Stimulated activated CD4-positive, alpha-beta T cell treated with anti-CD3 and anti-CD28 coated beads, Interleukin-1b, Interleukin-23, amount 100 ng/mL, for 1 hour (primary cell): ENCODE measurements at places on chromosomes 5 and 9.

DNA sequence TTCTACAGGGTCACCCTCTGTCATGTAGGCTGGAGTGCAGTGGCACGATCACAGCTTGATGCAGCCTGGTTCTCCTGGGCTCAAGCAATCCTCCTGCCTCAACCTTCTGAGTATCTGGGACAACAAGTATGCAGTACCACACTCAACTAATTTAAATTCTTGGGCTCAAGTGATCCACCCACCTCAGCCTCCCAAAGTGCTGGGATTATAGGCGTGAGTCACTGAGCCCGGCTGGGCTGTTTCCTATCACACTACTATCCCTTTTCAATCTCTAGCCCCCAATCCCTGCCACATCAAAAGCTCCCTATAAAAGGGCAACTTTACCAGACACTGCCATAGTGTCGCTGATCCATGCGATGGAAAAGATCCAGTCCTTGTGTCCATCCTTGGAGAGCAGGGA lies 20.4 kb downstream of the DCAF12 start:
- DNase-seq, result no peak

GRCh38 chr9:107034831-107035230 lies 171.9 kb downstream of the ZNF462 start:
- no peak for DNase-seq

DNA sequence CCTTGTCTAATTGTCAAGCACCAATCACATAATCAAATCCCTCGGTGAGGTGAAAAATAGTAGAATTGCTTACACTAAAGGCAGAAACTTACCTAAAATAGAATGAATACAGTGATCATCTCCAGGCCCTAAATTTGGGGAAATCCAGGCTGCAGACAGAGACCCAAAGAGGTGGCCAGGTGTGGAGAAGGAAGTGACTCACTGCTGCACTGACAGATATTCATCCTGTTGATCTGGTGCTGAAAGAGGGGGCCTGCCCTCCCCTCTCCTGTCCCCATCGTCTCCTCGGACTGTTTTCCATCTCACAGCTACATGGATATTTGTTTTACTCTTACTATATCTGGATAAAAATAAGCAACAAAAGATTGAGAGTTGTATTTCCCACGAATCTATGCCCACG lies 15.9 kb downstream of the OR2Y1 start:
- no peak for DNase-seq

DNA sequence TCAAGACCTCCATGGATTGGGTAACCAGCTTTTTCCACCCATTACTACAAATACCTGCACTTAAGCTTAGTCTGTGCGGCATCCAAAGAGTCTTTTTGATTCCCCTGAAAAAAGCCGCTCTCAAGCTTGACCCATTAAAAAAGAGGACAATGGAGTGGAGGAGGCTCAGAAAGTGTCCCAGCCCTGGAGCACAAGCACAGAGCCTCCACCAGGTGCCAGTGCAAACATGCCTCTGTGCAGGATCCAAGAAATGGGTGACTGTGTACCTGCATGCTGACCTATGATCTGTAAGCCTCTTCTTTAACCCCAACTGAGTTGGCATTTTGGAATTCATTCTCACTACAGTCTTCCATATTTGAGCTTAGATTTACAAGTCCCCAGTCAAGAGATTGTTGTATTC lies 168.3 kb upstream of the TLE4 start:
- no peak for DNase-seq

DNA sequence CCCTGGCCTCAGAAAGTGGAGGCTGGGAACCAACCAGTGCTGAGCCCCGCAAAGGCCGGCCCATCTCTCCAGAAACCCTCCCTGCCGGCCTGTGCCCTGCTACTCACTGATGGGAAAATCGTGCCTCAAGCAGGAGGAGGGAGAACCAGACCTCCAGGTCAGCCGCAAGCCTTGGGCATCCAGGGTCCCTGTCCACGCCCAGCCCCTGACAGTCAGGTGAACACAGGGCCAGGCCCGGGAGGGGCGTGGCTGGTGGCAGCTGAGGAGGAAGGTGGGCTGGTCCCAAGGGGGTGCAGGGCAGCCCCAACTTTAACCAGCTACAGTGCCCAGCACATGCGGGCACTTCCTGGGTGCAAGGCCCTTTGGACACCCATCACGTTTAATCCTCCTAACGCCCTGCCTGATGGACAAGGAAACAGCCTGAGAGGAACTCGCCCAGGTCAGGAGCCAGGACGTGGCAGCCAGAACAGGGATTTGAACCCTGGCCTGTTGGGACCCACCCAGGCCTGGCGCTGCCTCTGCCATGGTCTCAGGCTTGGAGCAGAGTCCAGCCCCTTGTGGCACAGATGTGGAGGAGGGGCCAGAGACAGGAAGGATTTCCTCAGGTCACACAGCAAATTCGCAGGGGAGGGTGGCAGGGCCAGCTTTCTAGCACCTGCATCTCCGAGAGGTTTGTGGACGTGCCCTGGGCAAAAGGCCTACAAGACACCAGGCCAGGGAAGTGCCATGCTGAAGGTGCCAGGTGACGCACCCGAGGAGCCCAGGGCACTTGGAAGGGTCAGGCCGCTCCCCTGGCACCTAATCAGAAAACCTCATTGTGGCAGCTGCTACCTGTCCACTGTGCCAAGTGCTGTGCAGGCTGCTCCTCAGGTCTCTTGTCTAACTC lies 4.5 kb downstream of the RALGDS start:
- no peak for DNase-seq

DNA sequence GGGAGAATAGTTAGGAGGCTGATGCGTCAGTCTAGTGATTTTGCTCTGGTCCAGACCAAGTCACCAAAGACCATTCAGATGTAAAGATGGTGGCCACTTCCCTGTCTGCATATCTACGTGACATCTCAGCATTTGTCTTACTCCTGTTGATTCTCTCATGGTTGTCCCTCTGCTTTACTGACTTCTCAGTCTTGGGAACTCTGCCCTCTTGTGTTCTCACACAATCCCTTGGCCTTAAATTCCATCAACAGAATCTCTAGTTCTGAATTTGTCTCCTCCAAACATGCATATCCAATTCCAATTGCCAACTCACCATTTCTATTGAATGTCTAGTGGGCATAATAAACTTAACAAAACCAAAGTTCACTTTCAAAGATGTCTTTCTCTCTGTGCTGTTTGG lies 147.8 kb downstream of the SLC24A2 start:
- no peak for DNase-seq

GRCh38 chr9:107227774-107228173 lies 55.3 kb upstream of the RAD23B start:
- DNase-seq, result no peak
